ENCODE measurements at places on chromosomes 6 and 20.

DNA sequence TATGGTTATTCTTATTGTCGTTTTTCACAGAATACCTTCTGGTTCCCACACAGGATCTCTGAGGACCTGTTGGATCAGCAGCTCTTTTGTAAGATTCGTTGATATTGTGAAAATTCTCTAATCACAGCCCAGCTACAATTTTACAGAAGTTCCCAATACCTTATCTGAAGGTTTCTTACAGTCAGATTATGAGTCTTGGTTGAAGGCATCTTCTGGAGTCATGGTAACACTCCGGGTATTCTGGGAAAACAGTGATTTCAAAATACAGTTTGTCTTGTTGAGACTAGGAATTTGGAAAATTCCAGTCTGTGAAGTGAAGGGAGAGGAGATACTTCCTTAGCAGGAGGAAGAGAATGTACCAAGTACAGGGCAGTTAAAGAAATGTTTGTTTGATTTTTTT, 22.2 kb upstream of the HLA-C start:
- no peak for DNase-seq

GRCh38 chr20:51757226-51757625, 11.0 kb downstream of the ATP9A start:
- DNase-seq: no peak

DNA sequence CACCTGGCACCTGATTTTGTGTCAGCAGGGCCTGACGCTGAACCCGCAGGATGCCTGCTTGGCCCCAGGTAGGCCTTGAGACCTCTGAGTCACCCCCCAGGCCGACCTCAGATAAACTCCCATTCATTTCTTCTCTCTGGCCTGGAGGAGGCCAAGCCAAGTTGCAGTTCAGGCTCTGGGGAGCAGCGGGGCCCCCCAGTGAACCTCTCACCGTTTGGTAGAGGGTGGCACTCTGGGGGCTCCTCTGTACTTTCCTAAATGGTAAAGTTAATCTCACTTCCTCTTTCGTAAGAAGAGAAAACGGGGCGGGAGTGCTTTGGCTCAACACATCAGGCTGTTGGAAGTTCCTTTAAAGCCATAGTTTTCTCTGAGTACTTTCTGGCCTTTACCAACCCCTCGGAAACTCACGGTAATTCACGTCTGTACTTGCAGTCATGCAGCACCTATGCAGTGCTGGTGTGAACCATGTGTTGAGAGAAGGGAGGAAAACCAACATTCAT, 2.8 kb downstream of the SIRPA start:
- no peak for DNase-seq

- DNase-seq: no peak
Measured at GRCh38 chr20:57316795-57317201, 12.8 kb upstream of the SPO11 start.

GRCh38 chr6:43127877-43128276, 43.2 kb upstream of the SRF start:
- DNase-seq: no peak

- DNase-seq: no peak
Measured at GRCh38 chr6:27889275-27889627, 22.9 kb downstream of the OR2B2 start.

DNA sequence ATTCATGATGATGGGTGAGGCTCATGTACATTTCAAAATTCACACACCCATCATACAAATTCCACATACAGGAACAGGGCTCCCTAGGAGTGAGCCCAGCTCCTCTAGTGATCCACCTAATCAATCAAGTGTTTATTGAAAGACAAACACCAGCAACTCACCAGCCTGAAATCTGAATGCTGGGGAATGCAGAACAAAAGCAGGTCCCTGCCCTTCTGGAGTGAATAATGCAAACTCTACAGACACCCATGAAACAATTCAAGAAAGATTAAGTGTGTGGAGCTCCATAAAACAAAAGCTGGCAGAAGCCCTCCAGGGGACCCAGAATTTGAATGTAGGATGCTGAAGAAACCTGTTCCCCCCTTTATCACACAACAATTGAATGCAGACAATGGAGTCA, 396.7 kb upstream of the JARID2 start:
- DNase-seq: no peak

- DNase-seq: no peak
Measured at GRCh38 chr6:150499882-150500312, 99.8 kb upstream of the PLEKHG1 start.

DNA sequence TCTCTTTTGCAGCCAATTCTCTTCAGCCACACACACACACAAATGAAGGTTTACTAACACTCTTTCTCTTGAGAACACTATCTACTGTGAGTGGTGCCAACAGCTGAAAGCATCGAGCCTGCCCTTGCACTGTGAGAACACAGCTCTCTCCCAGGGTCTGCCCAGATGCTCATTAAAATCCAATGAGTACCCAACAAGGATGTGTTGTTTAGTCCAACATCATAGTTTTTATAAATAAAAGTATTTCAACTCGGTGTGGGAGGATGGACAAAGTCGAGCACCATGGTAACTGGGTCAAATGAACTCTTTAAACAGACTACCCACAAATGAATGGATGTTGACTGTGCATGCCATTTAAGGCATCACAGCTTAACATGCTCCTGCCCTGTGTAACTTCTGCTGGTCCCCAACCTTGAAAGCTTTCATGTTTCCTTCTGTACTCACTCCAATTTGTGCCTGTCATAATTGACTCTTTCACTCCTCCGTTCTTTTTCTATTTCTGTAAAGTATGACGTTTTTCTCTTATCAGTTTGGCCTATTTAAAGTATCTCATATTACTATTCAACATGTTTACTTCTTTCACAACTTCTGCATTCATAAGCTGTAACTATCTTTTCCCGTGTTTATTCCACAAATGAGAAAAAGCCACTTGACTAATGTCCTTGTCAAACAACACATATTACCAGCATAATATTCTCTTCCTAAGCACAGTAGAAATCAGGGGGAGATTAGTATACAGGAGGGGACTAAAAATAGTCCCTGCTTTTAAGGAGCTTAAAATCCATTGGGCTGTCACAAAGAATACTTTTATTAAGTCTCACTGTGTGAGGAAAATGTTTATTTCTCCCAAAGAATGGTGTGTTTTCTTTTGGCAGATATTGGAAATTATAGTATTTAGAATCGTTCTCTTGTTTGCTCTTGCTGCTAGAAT, 215.4 kb downstream of the RFPL4B start:
- no peak for DNase-seq
